ENCODE measurements at places on chromosomes 4 and X. TPM values are rescaled to one million over a fixed set of nuclear protein-coding genes. Genes with fewer than 3 reads are reported as not detected.

DNA sequence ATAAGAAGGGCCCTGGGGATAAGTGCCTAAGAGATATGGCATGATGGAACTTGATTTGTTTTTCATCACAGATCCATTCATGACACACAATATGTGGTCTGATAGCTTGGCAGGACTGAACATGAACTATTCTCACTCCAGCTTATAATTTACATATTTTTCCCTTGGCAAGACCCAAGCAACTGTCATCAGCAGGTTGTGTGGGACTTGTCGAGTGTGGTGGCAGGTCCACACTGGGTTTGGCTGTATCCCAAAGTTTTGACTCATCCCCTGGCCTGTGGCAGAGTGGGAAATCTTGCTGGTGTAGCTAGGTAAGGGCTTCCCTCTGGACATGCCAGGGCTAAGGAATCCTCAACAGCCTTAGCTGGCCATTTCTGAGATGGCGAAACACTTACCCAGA, 81.0 kb upstream of the STIM2 start:
- peaks cover 2% of the 10 kb centered on the region for H3K4me1 ChIP-seq
- H3K4me3 ChIP-seq, result no peak overlapping the region
- DNase-seq, result no peak
- H3K27ac ChIP-seq, result no peak overlapping the region
- H3K36me3 ChIP-seq, result no peaks in the 10 kb centered on the region

Gene BCORL1
- total RNA-seq, result 10.9 TPM

- peak overlapping the region; percentile 96 for H3K27ac ChIP-seq
- peaks cover 52% of the 10 kb centered on the region for H3K4me1 ChIP-seq
- H3K27me3 ChIP-seq, result no peaks in the 10 kb centered on the region
- H3K4me3 ChIP-seq, result peak overlapping the region; percentile 90
- peaks cover 68% of the 10 kb centered on the region for H3K36me3 ChIP-seq
Measured at GRCh38 chrX:47651043-47651905, 911 bp upstream of the ELK1 start.

GRCh38 chrX:66035667-66036066, 4.2 kb downstream of the VSIG4 start:
- H3K27me3 ChIP-seq, result no peaks in the 10 kb centered on the region
- peaks cover 13% of the 10 kb centered on the region for H3K4me1 ChIP-seq
- DNase-seq, result no peak
- no peak overlapping the region for H3K4me3 ChIP-seq
- H3K27ac ChIP-seq, result no peak overlapping the region

Gene STAG2
- total RNA-seq, result 87.3 TPM

- no peak for DNase-seq
- H3K4me3 ChIP-seq, result no peak overlapping the region
- no peak overlapping the region for H3K27ac ChIP-seq
- H3K4me1 ChIP-seq, result no peaks in the 10 kb centered on the region
- no peaks in the 10 kb centered on the region for H3K36me3 ChIP-seq
- H3K27me3 ChIP-seq, result no peaks in the 10 kb centered on the region
Measured at GRCh38 chr4:39621582-39621981, 17.1 kb downstream of the SMIM14 start.

DNA sequence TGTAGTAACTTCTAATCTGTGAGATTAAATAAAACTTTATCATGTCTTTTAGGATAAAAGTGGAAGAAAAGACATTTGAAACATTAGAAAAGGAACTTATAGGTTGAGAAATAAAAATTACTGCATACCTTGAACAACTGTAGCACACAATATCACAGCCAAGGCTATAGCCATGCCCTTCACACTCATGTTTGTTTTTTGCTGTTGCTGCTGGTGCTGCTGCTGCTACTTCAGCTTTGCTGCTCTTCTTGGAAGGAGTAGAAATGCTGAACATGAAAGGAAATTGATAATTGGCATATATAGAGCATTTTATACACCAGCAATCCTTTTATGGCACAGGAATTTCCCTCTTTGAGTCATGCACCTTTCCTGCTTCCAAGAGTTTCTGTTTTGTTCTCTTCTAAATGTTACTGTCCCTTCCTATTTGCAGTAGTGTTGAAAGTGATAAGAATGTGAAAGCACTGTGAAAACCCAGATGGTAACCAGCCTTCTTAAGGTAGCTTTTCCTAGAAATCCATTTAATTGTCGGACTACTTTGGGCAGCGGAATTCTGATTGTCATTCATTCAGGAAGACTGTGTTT, at the start of gene CXCL11:
TSS of gene CXCL11 (minus strand) at position 272 of the 582 bp plus-strand sequence. CDS start at position 189, 83 bp downstream.
- H3K36me3 ChIP-seq, result no peaks in the 10 kb centered on the region
- H3K4me1 ChIP-seq, result no peaks in the 10 kb centered on the region
- H3K4me3 ChIP-seq, result no peak within 1 kb of the TSS

GRCh38 chrX:17736478-17736855, 826 bp upstream of the SCML1 start:
- no peak for DNase-seq
- peaks cover 19% of the 10 kb centered on the region for H3K27me3 ChIP-seq
- peak overlapping the region; percentile 81 for H3K4me3 ChIP-seq

- no peak for DNase-seq
- H3K36me3 ChIP-seq, result no peaks in the 10 kb centered on the region
- H3K27ac ChIP-seq, result no peak overlapping the region
- no peaks in the 10 kb centered on the region for H3K27me3 ChIP-seq
- H3K4me3 ChIP-seq, result no peak overlapping the region
Measured at GRCh38 chrX:150533863-150534262, 34.6 kb upstream of the MTM1 start.

DNA sequence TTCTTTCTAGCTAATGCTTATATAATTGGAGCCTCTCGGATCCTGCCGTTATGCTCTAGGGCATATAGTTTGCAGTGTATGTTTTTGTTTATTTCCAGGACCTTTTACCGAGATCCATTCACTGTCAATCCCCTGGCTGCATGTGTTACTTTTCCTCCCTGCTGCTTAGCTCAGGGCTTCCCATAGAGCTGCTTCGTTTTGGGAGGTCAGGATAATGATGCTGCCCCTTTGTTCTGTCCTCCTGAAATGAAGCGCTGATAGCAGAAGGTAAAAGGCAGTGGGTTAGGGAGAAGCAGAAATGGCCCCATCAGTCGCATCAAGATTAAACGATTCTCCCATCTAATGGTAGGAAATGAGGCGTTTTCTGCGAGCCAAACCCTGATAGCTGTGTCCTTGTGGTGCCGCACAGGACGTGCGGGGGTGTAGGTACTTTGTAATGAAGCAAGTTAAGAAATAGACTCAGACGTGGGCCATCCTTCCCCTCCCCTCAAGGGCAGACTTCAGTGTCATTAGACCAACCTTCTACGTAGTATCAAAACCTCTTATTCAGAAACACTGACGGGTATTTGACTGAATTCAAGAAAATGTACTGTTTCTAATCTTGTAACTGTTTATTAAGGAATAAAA, 37.3 kb downstream of the AFF2 start:
- no peak overlapping the region for H3K4me3 ChIP-seq
- no peaks in the 10 kb centered on the region for H3K27me3 ChIP-seq
- H3K36me3 ChIP-seq, result no peaks in the 10 kb centered on the region
- DNase-seq, result no peak

GRCh38 chr4:53956454-53956853, 108.0 kb downstream of the CHIC2 start:
- no peaks in the 10 kb centered on the region for H3K36me3 ChIP-seq
- H3K4me1 ChIP-seq, result no peaks in the 10 kb centered on the region
- H3K27ac ChIP-seq, result no peak overlapping the region
- no peak for DNase-seq
- no peak overlapping the region for H3K4me3 ChIP-seq

Gene PRKG2
- 0.26 TPM for total RNA-seq

All from activated CD8-positive, alpha-beta T cell treated with anti-CD3 and anti-CD28 coated beads, Interleukin-2, amount 10 ng/mL, durations not matched to agents 7 days and 5 days (primary cell).